Ascending aorta (tissue), 2 donors: ENCODE measurements at places on chromosomes 5 and 9. TPM values are rescaled to one million over a fixed set of nuclear protein-coding genes. Genes with fewer than 3 reads are reported as not detected.
A peak's percentile ranks its signal among the peaks of the same experiment; 100 is the strongest.

Gene ADAMTS6
- 8.9 TPM for total RNA-seq

Gene LHFPL2
- 9.7 TPM for total RNA-seq

- no peak for DNase-seq
These were observed 360.5 kb downstream of the ICE1 start for GRCh38 chr5:5783021-5783420.

Gene ANKRD31
- not detected for total RNA-seq

Gene INSL6
- not detected for total RNA-seq

Gene ZMYND19
- 4.3 TPM for total RNA-seq

Gene TICAM2
- 0.53 TPM for total RNA-seq

Gene GRXCR2
- not detected for total RNA-seq

GRCh38 chr9:35905912-35906679 is at the start of gene HRCT1:
HRCT1 (plus strand) TSS chr9:35906202; CDS start chr9:35906288, 86 bp downstream.
- DNase-seq, result peak; percentile 95

- DNase-seq, result no peak
These were observed 4.8 kb upstream of the SARDH start for GRCh38 chr9:133742849-133743444.

Gene TAS2R1
- not detected for total RNA-seq

DNA sequence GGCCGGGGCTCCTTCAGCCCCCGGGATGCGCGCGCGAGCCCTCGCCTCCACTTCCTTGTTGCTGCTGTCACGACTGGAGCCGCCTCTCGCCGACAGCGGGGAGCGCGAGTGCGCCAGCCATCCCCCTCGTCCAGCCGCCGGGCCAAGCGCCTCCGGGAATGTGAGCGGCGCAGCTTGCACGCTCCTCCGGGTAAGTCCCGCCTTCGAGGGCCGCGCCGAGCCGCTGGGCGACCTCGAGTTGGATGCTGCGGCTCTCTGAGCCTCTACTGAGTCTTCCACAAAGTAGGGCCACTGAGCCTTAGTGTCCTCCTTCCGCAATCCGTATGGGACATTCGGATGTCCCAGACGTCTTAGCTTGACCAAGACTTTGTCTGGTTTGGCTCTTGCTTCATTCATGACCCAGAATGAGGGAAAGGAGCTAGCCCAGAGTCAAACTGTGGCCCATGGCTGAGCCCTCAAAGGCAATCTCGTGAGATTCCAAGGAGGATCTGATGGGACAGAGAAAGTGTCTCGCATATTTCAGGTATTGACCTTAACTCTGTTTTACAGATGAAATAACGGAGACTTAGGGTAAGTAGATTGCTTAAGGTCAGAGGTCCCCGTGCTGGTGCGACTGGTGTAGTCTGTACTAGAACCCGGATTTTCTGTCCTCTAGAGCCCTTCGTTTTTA is 586 bp downstream of the HMGXB3 start:
- DNase-seq, result peak; percentile 76

Gene SPINK13
- total RNA-seq, result not detected

DNA sequence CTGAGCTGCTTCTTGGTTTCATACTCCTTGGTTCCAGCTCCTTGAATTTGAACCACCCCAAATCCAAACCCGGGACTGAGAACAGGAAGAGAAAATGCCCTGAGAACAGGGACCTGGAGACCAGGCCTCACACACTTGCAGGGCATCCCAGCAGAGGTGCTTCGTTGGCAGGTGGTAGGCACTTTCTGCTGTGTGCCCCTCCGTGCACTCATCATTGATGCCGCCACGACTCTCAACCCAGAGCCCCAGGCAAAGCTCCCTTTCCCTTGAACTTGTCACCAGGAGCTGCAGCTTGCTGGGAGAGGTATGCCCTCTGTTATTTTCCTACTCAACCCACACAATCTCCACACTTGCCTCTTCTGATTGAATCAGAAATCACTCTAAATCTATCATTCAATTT is 217.8 kb upstream of the IRX1 start:
- peak; percentile 34 for DNase-seq

Gene ISCA1
- total RNA-seq, result 20.6 TPM

DNA sequence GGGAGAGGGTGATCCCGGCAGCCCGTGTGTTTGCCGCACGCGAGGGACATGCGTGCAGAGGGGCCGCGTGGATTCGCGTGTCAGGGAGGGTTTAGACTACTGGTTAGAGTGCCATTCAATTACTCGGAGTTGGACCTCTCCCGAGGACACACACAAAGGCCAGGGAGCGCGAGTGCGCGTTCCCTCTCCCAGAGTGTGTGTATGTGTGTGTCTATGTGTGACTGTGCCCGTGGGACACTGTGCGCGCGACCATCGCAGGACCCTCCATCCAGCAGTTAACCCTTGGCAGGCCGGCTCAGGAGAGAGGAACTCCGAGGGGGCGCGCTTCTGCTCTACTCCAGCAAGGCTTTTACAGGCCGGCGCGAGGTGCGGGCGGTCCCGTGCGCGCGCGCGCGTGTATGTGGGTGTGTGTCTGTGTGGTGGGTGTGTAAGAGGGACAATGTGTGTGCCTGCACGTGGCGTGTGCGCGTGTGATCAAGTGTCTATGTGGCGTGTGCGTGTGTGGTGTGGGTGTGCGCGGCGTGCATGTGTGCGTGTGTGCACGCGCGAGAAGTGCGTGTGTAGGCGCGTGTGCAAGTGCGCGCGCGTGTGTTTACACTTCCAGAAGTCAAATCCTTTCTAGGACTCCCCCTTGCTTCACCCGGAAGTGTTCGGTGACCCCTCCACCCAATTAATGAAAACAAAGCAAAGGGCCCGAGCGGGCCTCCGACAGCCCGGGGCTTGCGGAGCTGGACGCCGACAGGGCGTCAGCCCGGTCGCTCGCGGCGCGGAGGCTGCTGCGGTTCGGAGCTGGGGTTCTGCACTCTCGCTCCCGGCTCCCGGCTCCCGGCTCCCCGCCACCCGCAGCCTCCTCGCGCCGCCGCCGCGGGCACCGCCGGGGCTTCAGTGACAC is 75.3 kb upstream of the TBCA start:
- no peak for DNase-seq

Gene KIAA1958
- 2.0 TPM for total RNA-seq

DNA sequence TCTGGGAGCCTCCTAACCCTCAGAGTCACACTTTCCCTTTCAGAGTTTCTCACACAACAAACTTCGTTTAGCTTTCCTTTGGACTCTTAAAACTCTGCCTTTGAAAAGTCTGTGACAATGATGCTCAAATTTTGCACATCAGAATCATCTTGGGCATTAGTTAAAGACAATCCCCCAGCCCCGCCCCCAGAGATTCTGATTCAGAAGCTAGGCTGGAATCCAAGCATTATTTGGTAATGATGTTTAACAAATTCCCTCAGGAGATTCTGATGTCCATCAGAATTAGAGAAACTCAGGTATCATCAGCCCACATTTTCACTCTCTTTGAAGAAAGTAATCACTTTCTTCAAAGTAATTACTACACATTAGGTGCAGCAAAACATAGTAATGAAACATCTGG is 9.6 kb upstream of the PLPP1 start:
- no peak for DNase-seq

- no peak for DNase-seq
These were observed 234.1 kb downstream of the ADAMTS6 start for GRCh38 chr5:65247594-65247993.

Gene JAKMIP2
- total RNA-seq, result not detected
